ENCODE measurements at places on chromosomes 6 and 20.

DNA sequence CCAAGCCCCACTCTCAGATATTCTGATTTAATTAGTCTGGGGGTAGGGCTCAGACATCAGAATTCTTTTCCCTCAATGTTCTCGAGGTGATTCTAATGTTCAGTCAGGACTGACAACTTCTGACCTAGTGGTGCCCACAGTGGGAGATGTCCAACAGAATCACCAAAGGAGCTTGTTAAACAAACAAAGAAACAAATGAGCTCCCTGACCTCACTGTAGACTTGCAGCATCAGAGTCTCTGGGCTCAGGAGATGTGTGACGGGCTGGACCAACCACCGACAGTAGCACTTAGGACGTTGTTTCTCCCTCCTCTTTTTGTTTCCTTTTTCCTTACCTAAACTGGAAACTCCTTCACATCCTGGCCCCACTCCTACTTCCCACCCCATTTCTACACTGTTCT, 49.3 kb downstream of the CLIC5 start:
- DNase-seq = no peak

GRCh38 chr20:7383216-7383615, 557.0 kb downstream of the HAO1 start:
- no peak for DNase-seq

- no peak for DNase-seq
Measured at GRCh38 chr6:7216941-7217621, 95.9 kb downstream of the SSR1 start.

DNA sequence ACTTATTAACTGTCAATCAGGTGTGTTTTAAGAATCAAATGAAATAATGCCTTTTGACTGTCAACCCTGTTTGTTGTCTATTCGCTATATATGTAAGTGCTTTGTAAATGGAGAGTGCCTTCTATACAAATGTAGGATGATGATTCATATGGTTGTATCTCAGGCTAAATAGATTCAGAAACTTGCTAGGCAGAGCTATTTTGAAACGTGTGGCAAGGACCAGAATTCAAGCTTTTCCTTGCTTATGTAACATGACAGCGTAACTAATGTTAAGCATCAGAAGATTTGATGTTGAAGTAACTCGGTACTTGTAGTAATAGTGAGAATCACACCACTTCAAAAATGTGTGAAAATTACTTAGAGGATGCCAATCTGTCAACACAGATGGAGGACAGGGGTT, 3.4 kb downstream of the OGFRL1 start:
- no peak for DNase-seq

DNA sequence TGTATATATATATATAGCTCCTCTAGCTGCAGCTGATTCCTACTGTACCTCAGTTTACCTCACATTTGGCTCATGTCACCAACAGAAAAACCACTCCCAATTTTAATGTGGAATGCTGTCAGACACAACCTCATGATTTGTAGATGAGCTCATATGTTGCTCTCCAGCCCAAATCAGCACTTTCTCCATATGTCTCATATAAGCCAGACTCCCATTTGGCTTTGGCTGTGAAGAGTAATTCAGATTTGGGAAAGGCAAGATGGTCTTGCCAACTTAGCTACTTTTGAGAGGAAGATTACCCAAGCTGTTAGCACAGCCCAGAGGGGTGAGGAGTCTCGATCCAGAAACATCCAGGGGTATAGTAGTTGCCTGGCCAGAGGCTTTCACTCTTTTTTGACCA, 342.2 kb upstream of the NT5E start:
- DNase-seq = no peak

GRCh38 chr6:74857157-74857556, 348.7 kb downstream of the COL12A1 start:
- DNase-seq = no peak

DNA sequence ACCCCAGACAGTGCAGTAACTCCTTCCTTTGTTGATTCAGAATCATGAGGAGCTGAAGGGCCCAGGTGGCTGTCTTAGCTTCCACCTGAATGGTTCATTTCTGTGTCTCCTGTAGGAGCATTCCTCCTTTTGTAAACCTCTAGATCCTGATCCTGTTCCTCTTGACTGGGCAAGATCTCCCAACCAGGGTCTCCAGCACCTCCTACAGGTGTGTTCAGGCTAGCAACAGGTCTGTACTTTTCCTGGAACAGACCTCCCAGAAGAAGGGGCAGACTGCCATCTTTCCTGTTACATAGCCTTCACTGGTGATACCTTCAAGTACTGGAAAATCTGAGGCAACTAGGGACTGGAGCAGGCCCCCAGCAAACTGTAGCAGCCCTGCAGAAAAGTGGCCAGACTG, 35.2 kb downstream of the HLA-B start:
- DNase-seq = no peak

- no peak for DNase-seq
Measured at GRCh38 chr6:52509281-52510212, 67.3 kb downstream of the TRAM2 start.

DNA sequence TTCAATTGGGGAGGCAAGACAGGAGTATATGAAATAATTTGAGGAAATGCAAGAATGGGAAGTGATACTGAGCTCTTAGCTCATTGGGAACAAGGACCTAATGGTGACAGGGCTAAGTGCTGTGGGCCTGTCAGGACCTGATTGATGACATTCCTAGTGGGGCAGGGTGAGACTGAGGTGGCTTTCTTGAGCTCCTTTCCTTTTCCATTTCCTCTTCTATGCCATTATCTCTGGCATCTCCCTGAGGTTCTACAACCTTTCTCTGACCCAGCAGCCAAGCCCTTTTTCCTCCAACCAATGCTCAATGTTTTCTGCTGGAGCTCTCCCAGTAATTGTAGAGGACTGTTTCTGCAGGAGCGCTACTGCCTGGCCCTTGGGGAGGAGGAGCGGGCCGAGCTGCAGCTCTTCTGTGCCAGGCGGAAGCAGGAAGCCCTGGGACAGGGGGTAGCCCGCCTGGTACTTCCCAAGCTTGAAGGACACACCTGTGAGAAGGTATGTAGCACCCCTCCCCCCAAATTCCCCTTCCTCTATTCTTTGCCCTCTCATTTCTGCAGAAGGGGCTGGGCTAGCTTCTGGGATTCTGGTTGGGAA, 2.8 kb upstream of the TOMM6 start:
- DNase-seq = no peak

DNA sequence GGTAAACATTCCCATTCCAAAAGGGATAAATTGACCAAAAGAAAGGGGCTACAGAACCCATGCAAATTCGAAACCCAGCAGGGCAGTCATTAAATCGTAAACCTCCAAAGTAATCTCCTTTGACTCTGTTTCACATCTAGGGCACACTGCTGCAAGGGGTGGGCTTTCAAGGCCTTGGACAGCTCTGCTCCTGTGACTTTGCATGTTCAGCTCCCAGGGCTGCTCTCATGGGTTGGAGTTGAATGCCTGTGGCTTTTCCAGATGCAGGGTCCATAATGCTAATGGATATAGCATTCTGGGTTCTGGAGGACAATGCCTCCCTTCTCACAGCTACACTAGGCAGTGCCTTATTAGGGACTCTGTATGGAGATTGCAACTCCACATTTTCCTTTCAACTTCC, 211.9 kb upstream of the MANEA start:
- no peak for DNase-seq

GRCh38 chr6:53239526-53239925, 90.9 kb upstream of the GCM1 start:
- no peak for DNase-seq

GRCh38 chr6:112752791-112753190, 405.7 kb downstream of the RFPL4B start:
- no peak for DNase-seq

- no peak for DNase-seq
Measured at GRCh38 chr20:51062065-51062464, 39.2 kb upstream of the KCNG1 start.

DNA sequence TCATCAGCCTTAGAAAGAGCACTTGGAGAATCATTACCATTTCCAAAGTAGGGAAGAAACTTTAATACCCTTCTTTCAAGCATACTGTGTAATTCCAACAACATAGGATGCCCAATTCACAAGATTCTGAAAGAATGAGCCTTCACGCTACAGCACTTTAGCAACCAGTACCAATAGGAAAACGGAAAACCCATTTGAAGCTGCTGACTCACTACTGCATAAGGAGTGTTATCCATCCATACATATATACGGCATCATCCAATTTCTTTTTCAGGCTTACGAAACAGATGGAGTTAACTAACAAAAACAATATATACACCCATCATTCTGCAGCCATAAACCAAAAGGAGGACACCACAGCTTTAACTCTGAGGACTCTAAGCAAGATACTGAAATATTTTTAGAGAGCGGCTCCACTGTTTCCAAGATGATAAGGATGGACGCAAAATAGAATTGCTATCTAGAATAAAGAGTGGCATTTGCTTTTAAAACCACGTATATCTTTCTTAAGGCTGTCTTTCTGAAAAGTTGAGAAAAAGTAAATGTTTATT, 24.9 kb downstream of the FYN start:
- no peak for DNase-seq

DNA sequence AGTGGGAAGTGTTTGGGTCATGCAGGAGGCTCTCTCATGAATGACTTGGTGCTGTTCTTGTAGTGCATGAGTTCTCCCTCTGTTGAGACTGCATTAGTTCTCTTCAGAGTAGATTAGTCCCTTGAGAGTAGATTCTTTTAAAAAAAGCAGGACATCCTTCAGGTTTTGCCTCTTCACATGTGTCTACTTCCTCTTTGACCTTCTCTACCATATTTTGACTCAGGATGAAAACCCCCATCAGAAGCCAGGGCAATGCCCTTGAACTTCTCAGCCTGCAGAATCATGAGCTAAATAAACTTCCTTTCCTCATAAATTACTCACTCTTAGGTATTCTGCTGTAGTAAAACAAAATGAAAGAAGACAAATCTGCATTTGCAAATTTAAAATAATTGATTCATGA, 170.3 kb downstream of the CD109 start:
- DNase-seq = no peak

- DNase-seq = no peak
Measured at GRCh38 chr6:69918813-69919475, 52.6 kb downstream of the COL19A1 start.

- no peak for DNase-seq
Measured at GRCh38 chr6:156995502-156995901, 218.3 kb downstream of the ARID1B start.

GRCh38 chr6:142885182-142885867, 59.7 kb downstream of the HIVEP2 start:
- DNase-seq = peak; percentile 85

GRCh38 chr6:11727998-11728961, 50.3 kb downstream of the ADTRP start:
- no peak for DNase-seq

DNA sequence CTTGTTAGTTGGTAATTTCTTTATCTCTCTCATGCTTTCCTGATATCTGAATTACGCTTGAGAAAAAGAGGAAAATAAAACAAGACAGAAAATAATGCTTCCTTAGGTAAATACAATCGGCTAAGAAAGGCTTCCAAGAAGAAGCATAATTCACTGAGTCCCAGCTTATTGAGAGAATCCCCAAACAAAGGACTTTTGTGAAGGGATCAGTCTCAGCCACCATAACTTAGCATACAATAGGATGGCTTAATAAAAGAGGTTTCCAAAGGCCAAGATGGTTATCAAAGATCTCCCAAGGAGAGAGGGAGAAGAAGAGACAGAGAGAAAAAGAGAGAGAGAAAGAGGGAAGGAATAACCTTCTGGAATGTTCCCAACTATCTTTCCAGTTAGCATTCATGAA, 46.0 kb upstream of the SALL4 start:
- no peak for DNase-seq

DNA sequence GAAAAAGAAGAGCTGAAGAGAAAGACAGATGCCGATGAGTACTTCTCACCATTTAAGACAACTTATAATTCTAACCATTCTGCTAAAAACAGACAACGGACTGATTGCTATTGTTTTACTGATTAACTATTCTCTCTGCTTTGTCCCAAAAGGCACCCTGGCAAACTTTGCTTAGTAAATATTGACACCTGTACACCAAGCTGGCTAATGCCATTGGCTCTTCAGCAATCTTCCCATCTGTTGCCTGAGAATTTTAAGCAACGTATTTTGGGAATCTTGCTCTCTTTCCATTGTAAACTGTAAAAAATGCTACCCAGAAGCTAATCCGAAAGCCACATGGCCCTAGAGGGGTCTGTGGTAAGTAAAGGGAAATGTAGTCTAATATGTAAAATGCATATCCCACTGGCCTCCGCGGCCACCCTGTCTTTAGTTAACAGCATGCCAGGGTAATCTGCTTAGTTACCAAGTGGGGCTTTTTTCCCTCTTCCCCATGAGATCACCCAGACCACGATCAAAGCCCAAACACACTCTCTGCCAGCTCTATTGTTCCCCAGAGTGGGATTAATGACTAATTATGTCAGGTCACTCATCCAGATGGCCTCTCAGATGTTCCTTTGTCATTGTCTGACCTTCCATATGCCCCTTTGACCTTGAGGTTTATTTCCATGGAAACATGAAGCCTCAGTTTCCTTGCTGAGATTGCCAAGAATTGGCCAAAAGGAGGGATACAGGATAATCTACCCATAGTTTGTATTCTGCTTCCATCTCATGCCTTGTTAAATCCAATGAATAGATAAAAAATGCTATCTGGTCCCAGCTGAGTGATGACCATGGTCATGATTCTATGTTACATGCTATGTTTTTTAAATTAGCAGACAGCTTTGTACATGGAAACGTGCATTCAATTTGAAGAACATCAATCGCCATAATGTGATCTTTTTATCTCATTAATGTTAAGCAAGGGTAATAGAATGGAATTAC, 216.4 kb upstream of the MCHR2 start:
- DNase-seq = no peak

DNA sequence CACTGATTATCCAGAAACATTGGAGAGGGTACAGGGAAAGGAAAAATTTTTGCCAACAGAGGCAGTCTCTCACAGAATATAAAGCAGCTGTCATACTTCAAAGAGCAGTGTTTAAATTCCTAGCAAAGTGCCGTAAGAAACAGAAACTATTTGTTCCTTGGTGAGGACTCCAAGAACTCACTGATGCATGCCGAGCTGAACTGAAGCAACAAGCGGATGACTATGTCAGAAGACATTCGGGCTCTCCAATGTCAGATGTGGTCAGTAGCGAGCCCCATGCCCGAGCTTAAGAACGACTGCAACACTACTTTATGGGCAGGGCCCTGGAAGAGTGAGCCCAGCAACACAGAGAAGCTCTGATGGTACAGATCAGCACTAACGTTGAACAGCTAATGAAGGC, 54.7 kb downstream of the OR2B6 start:
- DNase-seq = no peak

DNA sequence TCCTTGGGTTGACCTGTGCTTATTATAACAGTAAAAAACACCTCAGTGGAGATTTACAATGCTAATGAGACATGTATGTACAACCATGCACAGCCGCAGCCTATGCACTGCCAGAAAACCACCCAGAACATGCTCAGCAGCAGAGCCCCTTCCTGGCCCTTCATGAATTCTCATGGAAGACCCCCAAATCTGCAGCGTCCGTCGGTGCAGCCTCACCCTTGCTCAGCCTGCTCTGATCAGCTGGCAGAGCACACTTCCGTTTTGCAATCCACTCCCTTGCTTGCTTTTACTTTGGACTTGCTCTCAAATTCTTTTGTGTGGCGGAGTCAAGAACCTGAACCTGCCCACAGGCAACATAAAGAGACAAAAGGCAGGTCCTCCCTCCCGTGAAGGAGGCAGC, 378.2 kb upstream of the SULF2 start:
- no peak for DNase-seq

- DNase-seq = no peak
Measured at GRCh38 chr20:57412347-57413029, 21.3 kb downstream of the RBM38 start.
